T-cell (primary cell): ENCODE measurements at places on chromosomes 16 and 17.

- peak overlapping the region; percentile 75 for H3K4me3 ChIP-seq
- peaks cover 9% of the 10 kb centered on the region for H3K4me1 ChIP-seq
- DNase-seq: peak; percentile 60
- no peaks in the 10 kb centered on the region for H3K36me3 ChIP-seq
Measured at GRCh38 chr17:35486920-35487732, 38.6 kb upstream of the SLFN13 start.

GRCh38 chr16:19162085-19162484, 6.0 kb upstream of the SYT17 start:
- no peaks in the 10 kb centered on the region for H3K36me3 ChIP-seq
- no peak overlapping the region for H3K4me3 ChIP-seq
- DNase-seq: no peak
- no peak overlapping the region for H3K27ac ChIP-seq
- no peaks in the 10 kb centered on the region for H3K4me1 ChIP-seq

DNA sequence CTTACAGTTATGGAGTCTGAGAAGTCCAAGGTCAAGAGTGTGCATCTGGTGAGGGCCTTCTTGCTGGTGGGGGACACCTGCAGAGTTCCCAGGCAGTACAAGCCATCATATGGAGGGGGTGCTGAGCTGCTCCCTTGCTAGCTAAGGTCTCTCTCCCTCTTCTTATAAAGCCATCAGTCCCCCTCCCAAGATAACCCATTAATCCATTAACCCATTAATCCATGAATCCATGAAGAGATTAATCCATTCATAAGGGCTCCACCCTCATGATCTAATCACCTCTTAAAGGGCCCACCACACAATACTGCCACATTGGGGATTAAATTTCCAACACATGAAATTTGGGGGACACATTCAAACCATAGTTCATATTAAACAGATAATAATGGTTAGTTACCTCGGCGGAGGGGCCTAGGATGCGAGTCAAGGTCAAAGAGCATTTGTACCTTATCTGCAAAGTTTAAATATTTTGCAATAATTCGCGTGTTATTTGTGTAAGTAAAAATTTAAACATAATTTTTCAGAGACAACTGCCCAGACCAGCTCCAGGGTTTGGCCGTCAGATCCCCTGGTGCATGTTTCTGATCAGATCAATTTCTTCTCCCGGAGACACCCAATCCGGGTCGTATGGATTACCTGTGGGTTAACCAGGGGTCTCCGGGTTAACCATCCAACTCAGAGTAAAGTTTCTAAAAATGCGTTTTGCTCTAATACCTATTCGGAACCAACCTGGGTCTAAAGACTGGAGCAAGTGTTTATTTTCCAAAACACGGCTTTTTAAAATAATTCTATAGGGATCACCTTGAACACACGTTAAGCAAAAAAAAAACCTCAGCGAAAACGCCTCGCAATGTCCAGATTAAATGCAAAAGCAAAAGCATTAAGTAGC, 740 bp upstream of the POLR3E start:
- H3K4me1 ChIP-seq: peaks cover 45% of the 10 kb centered on the region
- H3K27me3 ChIP-seq: peaks cover 5% of the 10 kb centered on the region
- H3K4me3 ChIP-seq: peak overlapping the region; percentile 88
- peak overlapping the region; percentile 22 for H3K27ac ChIP-seq

- peaks cover 15% of the 10 kb centered on the region for H3K4me1 ChIP-seq
- H3K36me3 ChIP-seq: no peaks in the 10 kb centered on the region
- DNase-seq: no peak
- H3K27ac ChIP-seq: no peak overlapping the region
- H3K27me3 ChIP-seq: no peaks in the 10 kb centered on the region
Measured at GRCh38 chr16:30996324-30996984, 11.4 kb downstream of the HSD3B7 start.

DNA sequence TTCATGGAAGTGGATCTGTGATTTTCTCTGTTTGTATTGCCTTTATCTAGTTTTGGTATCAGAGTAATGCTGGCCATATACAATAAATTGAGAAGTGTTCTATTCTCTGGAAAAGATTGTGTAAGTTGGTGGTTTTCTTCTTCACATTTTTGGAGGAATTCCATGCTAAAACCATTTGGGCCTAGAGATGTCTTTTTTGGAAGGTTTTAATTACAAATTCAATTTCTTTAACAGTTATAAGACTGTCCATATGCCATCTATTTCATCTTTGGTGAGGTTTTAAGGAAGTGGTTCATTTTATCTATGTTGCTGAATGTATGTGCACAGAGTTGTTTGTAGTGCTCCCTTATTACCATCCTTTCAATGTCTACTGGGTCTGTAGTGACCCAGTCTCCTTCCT, 46.0 kb downstream of the CACNG1 start:
- peaks cover 4% of the 10 kb centered on the region for H3K4me1 ChIP-seq
- H3K36me3 ChIP-seq: no peaks in the 10 kb centered on the region
- H3K27me3 ChIP-seq: no peaks in the 10 kb centered on the region
- H3K27ac ChIP-seq: no peak overlapping the region

DNA sequence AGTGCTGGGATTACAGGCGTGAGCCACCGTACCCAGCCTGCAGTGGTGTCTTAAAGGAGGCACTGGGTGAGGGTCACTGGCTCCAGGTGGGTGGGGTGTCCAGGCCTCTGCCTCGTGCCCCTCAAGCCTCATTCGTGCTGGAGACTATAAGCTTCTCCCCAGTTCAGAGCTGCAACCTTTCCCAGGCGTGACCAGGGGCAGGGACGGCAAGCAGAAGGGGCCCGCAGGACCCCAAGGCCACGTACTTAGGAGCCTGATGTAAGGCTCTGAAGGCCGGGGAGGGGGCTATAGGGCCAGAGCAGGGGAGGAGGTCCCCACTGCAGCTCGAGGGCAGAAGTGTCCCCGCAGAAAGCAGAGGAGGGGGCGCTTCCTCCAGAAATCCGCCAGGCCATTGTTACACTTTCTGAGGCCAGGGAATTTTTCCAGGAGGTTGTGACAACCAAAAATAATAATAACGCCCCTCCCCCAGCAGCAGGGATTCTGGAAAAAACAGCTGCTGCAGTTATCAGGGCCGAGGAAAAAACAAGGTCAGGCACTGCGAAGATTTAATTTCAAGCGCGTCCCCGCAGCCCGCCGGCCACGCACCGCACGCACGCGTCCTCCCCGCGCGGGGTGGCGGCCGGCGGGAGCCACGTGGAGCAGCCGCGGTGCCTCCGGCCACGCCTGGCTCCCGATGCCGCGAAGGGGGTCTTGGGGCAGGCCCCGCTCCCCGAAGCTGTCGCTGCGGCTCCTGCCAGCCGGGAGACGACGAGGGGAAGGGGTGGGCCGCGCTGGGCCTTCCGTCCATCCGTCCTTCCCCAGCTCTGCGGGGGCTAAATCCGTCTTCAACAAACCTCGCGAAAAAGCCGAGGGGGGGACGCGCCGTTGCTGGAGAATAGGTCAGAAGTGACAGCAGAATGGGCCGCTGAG, 45.8 kb upstream of the SLC38A10 start:
- no peaks in the 10 kb centered on the region for H3K36me3 ChIP-seq
- H3K27ac ChIP-seq: no peak overlapping the region

- H3K36me3 ChIP-seq: peaks cover 14% of the 10 kb centered on the region
- H3K4me1 ChIP-seq: peaks cover 41% of the 10 kb centered on the region
Measured at GRCh38 chr16:1561266-1561665, 27.8 kb downstream of the TMEM204 start.

GRCh38 chr16:68658341-68658973, 13.3 kb downstream of the CDH3 start:
- DNase-seq: no peak
- no peaks in the 10 kb centered on the region for H3K27me3 ChIP-seq
- H3K36me3 ChIP-seq: no peaks in the 10 kb centered on the region
- no peak overlapping the region for H3K27ac ChIP-seq
- no peaks in the 10 kb centered on the region for H3K4me1 ChIP-seq

DNA sequence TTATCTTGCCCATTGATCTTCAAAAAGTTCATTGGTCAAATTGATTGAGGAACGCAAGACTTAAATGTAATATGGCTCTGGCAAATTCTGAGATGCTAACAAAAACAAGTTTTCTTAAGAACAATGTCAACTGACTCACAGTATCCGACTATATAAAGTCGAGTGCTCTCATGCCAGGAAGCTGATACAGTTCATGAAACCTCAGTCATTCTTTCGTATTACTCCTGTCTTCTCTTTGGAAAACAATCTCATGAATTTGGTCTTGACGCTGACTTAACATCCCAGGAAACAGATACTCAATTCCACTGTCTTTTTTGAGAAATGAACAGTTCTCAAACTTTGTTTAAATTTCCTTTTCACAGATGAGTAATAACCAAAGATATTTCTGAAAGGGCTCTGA, 704.9 kb downstream of the MAF start:
- H3K36me3 ChIP-seq: no peaks in the 10 kb centered on the region
- H3K4me3 ChIP-seq: no peak overlapping the region
- H3K27me3 ChIP-seq: no peaks in the 10 kb centered on the region
- H3K27ac ChIP-seq: peak overlapping the region; percentile 79

DNA sequence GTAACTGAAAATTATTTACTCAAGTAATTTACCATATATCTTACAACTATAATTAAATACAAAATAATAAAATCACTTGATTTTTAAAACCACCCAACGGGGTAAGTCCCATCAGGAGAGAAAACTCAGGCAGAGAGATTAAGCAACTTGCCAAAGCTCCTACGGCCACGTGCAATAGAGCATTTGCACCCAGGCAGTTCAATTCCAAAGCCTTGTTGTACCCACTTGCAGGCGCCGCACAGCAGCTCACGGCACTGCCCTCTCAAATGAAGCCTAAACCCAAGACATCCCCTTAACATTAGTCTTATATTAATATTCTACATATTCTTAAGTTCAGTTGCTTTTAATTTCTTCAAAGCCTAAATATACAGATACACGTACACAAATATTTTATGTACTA, 75.7 kb downstream of the SPAG9 start:
- H3K4me3 ChIP-seq: no peak overlapping the region
- H3K27me3 ChIP-seq: no peaks in the 10 kb centered on the region
- H3K4me1 ChIP-seq: peaks cover 4% of the 10 kb centered on the region
- H3K27ac ChIP-seq: no peak overlapping the region

GRCh38 chr17:28540231-28540630, 12.2 kb downstream of the UNC119 start:
- no peak overlapping the region for H3K4me3 ChIP-seq
- no peak overlapping the region for H3K27ac ChIP-seq
- H3K4me1 ChIP-seq: no peaks in the 10 kb centered on the region
- DNase-seq: no peak
- no peaks in the 10 kb centered on the region for H3K36me3 ChIP-seq

- H3K27ac ChIP-seq: no peak overlapping the region
- H3K27me3 ChIP-seq: no peaks in the 10 kb centered on the region
- no peak for DNase-seq
- no peaks in the 10 kb centered on the region for H3K4me1 ChIP-seq
Measured at GRCh38 chr16:67216612-67217490, 10.1 kb upstream of the TMEM208 start.

DNA sequence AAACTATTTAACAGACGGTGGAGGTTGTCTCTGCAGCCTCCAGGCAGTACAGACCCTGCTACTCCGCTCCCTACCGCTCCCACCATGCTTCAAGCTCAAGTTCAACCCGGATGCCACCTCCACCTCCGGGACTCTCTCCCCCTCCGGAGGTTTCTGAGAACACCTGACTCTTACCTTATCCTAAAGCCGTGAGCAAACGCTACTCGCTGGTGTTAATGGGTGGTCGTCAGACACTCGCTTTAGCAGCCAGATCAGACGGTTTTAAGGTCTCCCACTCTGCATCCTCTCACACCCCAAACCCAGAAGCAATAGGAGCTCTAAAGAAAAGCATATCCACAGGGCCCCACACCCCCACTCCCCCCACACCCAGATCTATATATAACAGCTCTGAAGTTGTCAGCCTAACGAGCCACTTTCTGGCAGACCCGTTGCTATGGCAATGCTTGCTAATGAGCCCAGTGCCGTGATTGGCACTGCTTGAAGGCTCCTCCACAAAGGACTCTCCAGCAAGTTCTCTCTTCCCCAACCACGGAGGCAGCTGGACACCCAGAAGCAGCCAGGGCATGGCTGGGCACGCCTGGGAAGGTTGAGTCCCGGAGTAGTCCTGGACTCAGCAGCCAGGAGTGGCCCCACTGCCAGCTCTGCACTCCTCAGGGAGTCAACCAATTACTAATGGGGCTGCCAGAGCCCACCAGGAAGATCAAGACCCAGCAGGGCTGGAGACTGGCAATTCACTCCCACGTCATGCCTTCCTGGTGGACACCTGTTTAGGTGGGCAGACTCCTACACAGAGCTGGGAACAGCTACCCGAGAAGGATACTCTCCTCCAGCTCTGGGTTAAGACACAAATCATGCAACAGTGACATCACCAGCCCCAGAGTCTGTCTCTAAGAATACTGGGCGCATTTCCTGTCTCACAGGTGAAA, 121.2 kb upstream of the RCVRN start:
- H3K4me1 ChIP-seq: peaks cover 3% of the 10 kb centered on the region
- no peak for DNase-seq
- no peak overlapping the region for H3K4me3 ChIP-seq
- no peak overlapping the region for H3K27ac ChIP-seq
- no peaks in the 10 kb centered on the region for H3K36me3 ChIP-seq
- no peaks in the 10 kb centered on the region for H3K27me3 ChIP-seq

DNA sequence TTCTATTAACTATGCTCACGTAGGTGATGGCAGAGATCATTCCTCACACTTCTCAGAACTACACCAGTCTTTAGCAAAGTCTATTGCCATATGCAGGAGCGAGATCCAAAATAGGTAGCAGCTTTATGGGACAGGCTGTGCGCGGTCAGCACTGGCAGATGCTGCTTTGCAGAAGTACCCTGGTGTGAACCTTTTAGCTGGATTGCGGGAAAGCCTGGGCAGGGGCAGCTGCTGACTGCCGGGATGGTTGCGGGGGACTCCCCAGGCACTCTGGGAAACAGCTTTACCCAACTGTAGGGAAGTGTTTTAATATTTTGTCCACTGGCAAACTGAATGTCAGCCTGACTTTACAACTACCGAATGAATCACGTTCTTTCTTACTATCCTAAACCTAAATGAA, 251.3 kb downstream of the HS3ST3A1 start:
- no peak for DNase-seq
- H3K27ac ChIP-seq: no peak overlapping the region
- H3K36me3 ChIP-seq: no peaks in the 10 kb centered on the region
- H3K27me3 ChIP-seq: no peaks in the 10 kb centered on the region

DNA sequence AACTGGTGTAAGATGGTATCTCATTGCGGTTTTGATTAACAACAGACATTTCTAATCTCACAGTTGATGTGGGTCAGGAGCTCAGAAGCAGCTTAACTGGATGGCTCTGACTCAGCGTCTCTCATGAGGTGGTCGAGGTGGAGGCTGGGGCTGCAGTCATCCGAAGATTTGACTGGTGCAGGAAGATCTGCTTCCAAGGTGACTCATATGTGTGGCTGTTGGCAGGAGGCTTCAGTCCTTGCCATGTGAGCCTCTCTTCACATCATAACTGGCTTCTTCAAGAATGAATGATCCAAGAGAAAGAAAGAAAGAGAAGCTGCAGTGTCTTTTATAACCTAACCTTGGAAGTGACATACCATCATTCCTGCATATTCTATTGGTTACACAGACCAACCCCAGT, 376.1 kb downstream of the SEC14L1 start:
- H3K27me3 ChIP-seq: no peaks in the 10 kb centered on the region
- no peak for DNase-seq
- no peak overlapping the region for H3K27ac ChIP-seq
- no peaks in the 10 kb centered on the region for H3K36me3 ChIP-seq
- H3K4me3 ChIP-seq: no peak overlapping the region

GRCh38 chr16:69240331-69240730, 53.4 kb downstream of the SNTB2 start:
- no peaks in the 10 kb centered on the region for H3K27me3 ChIP-seq
- no peaks in the 10 kb centered on the region for H3K36me3 ChIP-seq
- no peak overlapping the region for H3K4me3 ChIP-seq
- no peak overlapping the region for H3K27ac ChIP-seq
